ENCODE measurements at places on chromosomes 6 and 20.

DNA sequence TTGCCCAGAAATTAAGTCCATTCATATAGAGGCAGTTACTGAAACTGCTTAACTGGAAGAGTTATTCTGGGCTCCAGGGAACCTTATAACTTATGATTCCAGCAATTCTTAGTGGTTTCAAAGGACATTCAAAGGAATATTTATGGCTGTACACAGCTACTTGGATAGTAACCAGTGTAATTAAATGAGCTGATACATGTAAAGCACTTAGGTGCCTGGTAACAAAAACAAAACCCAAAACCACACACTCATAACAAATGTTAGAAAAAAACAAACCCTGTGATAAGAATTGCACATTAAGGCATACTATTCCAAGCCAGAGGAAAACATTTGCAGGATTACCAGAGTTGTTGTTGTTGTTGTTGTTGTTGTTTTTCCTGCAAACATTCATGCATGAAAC lies 51.5 kb downstream of the STK4 start:
- no peak for DNase-seq

DNA sequence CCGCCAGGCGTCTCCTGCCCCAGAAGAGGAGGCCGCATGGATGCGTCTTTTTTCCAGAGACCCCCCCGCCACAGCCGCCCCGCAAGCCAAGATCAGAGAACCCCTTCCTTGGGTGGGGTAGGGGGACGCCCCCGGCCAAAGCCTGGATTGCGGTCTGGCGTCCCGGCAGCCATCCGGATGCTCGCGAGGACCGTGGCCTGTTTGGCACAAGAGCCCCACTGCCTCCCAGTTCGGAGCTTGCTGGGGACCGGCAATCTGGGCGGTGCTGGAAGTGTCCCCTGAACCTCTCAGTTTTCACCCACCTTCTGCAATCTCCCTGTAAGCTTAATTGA lies 924 bp downstream of the FAM162B start:
- no peak for DNase-seq

DNA sequence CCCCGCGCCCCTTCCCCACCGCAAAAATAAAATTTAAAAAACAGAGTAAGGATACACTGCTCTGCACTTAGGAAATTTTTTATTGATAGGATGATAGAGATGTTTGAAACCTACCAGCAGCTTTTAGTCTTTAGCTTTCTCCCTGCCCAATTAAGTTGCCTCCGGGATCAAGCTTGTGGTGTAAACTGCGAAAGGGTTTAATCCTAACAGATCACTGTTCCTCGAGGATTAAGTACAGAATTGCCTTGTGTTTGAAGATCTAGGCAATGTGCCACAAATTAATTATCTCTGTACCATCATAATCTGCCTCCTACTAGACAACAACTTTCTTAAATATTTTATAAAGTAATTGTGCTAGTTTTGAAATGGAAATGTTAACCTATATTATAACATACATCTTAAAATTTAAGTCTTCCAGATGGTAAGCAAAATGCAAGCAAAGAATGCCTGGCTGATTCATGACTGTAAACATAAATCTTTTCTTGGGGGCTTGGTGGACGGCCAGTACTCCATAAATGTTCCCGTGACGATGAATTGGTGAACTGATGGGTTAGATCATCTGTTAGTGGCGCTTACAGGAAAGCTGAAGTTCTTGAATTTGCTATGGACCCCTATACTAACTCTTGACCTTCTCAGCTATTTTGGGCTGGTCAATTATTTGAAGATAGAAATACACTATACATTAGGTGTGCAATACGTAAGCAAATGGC lies 58.0 kb upstream of the ARHGAP18 start:
- DNase-seq: no peak

DNA sequence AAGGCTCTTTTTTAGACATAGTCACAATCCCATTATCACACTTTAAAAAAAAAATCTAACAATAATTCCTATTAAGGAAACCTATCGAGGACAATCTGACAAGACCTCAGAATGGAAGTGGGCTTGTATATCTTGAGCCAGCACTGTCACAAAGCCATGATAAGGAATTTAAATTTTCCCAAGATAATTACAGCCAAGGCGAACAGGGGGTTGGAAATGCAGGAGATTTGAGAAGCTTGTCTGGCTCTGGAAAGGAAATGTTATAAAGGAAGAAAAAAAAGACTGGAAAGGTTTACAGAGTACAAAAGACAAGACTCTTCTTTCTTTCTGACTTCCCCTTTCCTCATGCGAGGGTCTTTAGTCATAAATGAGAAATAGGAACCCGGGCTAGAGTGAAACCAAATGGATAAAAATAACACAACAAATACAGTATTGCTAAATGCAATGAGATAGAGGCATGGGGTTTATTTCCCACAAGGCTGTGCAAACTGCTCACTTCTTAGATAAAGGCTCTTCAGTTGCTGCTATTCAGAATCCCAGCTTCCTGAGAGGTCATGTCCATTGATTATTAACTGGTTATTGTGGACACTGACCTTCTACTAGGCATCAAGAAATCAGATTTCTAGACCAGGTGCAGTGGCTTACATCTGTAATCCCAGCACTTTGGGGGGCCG lies 13.4 kb upstream of the GHRH start:
- DNase-seq: peak; percentile 21

GRCh38 chr6:69888482-69889233 lies 22.3 kb downstream of the COL19A1 start:
- no peak for DNase-seq

DNA sequence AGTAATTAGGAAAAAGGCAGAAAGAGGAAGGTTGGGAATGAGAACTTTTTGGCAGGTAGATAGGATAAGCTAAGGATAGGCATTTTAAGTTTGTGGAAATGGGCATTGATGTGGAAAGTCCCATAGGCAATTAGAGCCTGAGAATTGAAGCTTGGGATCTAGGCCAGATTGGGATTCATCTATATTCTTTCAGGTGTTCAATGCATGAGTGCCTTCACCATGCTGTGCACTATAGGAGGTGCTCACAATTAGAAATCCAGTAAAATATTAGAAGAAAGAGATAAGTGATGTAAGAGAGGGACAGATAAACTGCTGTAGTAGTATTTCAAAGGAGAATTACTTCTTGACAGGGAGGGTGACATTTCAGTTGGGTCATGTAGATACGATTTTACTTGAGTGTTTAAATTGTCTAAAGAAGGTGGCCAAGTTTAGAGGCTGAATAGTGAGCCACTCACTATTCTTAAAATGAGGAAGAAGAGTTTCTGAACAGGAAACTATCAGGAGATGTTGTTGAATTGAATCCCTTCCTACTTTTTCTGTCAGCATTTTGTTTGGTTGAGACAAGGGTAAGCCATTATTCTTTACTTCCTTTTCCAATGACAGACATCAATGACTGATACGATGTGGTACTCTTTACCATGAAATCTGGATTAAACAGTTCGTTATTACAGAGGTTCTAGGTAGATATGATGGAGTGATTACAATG lies 31.0 kb upstream of the CTAGE9 start:
- no peak for DNase-seq

- no peak for DNase-seq
These were observed 14.8 kb upstream of the VAPB start for GRCh38 chr20:58374027-58374850.

DNA sequence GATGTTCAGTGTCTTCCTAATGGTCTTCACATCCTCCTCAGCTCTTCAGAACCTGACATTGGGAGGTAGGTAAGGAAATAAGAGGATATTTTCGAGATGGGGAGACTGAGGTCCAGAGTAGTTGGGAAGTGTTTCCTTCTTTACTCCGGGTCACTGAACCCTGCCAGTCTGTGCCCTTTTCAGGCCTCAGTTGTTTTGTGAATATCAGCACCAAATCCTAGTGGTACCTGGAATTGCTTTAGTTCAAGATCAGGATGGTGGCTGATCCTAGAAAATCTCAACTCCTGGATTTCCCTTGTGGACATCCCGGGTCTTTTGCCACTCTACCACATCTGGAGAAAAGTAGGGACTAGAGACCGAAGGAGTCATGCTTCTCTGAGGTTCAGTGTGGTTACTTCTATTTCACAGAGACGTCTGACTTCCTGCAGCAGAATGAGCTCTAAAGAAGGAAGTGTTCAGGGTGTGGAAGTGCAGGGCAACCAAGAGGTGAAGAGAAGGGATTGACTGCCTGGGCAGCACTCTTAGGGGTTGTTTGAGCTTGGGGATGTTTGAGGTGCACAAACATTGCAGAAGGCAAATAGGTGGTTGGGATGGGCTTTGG lies 995 bp downstream of the STK4 start:
- no peak for DNase-seq

GRCh38 chr20:59820204-59821041 lies 113.0 kb downstream of the SYCP2 start:
- no peak for DNase-seq

DNA sequence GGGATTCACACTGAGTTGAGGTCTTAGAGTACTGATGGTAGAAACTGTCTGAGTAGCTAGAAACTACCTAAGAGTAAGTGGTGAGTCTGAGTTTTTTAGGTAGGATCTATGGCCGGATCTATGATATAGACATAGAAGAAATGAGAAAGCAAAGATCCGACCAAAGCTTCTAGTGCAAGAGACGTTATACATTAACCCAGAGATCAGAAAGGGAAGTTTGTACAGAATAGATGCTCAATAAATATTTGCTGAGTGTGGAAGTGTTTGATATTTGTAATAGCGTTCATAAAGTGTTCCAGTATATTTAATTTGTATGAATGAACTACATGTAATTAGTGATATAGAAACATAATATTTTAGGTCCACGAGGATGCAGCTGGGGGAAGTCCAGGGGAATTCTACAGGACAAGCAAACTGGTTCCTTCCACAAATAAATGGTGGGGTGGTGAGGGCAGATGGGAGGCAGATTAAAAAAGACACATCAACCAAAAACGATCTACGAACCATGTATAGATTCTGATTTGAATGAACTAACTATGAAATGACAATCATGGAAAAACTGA lies 31.9 kb upstream of the JARID2 start:
- no peak for DNase-seq

GRCh38 chr6:167113047-167113754 lies 9.7 kb upstream of the CCR6 start:
- DNase-seq: no peak

DNA sequence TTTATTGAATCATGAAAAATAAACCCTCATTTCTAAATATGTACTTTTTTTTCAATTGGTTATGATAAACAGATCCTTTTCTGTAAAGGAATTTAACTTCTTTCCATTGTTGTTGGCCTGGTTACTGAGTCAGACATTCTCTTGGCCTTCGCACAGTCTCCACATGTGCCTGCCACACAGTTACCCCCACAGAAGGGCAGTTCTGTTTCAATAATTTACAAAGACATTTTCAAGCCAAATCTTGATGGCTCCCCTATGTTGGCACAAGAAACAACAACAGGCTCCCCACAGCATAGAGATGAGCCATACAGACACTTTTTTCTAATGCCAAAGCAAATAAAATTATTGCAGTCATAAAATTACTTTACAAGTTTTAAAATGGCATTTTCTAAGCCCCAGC lies 55.6 kb upstream of the BEND6 start:
- no peak for DNase-seq

- DNase-seq: no peak
These were observed 31.8 kb downstream of the TREML1 start for GRCh38 chr6:41122373-41122772.

GRCh38 chr6:21414065-21414464 lies 179.5 kb upstream of the SOX4 start:
- DNase-seq: no peak

- no peak for DNase-seq
These were observed 135.3 kb downstream of the ARID1B start for GRCh38 chr6:156912431-156912830.

DNA sequence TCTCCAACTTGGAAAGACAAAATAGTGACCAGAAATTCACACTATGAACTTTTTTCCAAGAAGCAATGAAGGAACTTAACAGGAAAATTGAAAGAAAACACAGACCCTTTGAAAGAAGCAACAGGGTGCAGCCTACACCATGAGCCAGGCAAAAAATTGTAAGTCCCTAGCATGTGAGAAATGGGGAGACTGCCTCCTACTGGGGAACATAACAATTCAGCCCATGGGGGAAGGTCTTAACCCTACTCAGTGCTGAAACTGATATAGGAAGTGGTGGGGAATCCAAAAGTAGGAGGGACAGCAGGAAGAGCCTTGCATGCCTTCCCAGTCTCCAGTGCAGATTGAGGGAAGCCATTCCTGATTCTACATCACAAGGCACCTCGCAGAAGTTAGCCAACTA lies 235.1 kb upstream of the UFL1 start:
- no peak for DNase-seq

DNA sequence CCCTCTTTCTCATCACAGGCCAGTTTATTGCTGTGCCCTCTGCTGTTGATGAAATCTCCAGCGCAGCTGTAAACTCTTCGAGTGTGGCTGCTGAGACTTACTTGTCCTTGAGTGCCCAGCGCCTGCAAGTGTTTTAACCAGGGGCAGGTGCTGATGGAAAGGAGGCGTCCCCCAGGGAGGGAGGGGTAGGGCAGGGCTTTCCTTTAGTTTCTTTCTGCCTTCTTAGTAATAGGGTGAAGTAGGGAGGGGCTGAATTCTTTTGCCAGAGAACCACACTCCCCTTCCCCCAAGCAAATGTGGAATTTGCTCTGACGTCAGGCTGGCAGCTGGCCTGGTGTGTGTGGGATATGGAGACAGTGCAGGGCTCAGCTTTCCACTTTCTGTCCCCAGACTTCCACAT lies 61.2 kb downstream of the IGF2R start:
- no peak for DNase-seq

DNA sequence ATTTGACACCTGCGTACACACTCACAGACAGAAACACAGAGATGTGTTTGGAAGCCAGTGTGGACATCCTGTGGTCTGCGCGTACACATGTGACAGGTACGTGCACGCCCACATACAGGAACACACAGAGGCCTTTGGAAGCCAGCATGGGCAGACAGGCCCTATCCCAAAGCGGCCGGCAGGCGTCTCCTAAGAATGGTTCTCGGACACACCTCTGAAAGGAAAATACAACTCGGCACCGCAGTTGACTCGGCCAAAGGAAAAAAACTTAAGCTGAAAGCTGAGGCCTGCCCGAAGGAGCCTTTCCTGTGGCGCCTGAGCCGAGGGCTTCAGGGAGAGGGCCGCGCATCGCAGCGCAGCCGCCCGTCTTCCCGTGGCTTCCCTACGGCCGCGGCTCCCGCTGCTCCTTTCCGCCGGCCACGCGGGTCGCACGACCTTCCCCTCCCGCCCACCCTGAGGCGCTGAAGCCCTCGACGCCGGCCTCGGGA lies 1.4 kb upstream of the CEP43 start:
- peak; percentile 25 for DNase-seq

- no peak for DNase-seq
These were observed 23.6 kb upstream of the ANKRD60 start for GRCh38 chr20:58251979-58252591.

GRCh38 chr6:156816505-156816904 lies 39.3 kb downstream of the ARID1B start:
- DNase-seq: no peak

GRCh38 chr20:62918147-62918546 lies 8.2 kb downstream of the DIDO1 start:
- no peak for DNase-seq
